Activated CD8-positive, alpha-beta memory T cell treated with anti-CD3 and anti-CD28 coated beads for 1 hour (primary cell): ENCODE measurements at places on chromosomes 1 and 21.

DNA sequence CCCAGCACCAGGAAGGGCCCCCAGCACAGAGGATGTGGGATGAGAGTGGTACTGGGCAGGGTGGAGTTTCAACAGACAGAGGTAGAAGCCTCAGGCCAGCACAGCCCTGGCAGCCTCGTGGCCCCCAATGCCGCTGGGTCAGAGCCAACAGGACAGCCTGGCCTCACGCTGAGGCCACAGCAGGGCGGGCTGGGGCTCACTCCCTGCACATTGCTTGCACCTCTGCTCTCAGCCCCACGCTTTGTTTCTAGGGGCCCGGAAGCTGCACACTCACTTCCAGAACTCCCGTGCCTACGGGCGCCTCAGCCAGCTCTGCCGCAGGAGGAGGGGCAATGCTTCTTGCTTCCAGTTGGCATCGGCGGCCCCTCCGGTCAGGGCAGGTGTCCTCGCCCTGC is 72.9 kb downstream of the SIK1 start:
- DNase-seq, result no peak

DNA sequence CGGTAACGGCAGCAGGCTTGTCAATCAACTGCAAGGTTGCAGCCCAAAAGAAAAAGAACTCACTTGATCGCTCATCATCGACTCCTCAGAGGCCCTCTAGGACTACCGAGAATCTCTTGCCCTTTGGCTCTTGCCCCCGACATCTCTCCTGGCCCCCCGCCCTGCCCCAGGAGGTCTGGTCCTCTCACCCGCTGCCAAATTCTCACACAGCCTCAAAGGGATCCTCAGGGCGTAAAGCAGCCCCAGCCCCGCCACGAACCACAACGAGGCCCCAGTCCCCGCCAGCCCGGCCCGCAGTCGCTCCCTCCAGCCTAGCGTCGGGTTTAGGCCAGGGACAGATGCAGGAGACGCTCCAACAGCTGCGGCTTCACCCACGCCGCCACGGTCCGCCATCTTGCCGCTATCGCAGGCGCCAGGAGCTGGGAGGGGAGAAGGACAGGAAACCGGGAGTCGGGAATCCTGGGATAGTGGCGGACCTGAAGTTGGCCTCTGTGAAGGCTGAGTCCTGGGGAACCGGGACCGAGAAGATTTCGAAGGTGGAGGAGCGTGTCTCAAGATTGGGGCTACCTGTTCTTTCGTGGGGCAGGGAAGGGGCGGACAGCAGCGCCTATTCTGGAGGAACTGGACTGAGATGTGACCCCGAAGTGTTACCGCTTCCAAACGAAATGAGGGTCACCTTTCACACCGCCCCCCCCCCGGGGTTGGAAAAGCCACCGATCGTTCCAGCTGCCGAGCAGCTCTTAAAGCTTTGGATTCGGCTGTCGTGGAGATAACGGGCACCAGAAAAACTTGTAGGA is at the start of gene ST7L:
TSS of gene ST7L (minus strand) at position 421 of the 797 bp plus-strand sequence. CDS start at position 393, 28 bp downstream.
- DNase-seq, result no peak

DNA sequence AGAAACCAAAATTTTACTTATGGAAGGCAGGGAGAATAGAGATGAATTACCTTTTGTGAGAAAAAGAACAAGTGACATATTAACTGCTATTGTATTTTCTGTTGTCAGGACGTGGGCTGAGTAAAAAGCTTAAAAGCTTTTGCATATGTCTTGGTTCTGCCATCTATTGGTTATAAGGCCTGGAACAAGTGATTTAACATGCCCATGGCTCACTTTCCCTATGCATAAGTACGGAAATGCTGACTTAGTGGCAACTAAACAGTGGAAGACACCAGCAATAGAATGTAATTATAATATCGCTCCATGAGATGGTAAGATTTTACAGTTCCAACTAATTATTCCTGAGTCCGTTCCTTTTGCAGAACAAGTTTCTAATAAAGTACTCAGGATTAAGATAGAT is 6.7 kb upstream of the CTSS start:
- DNase-seq, result no peak

GRCh38 chr1:245131026-245131393 is 23.8 kb upstream of the KIF26B start:
- no peak for DNase-seq

GRCh38 chr1:1098681-1099421 is 17.0 kb downstream of the C1orf159 start:
- DNase-seq, result no peak
